Activated CD4-positive, alpha-beta memory T cell treated with anti-CD3 and anti-CD28 coated beads, Interleukin-2, amount 10 ng/mL, durations not matched to agents 7 days and 5 days (primary cell): ENCODE measurements at places on chromosomes 7 and 10. TPM values are rescaled to one million over a fixed set of nuclear protein-coding genes. Genes with fewer than 3 reads are reported as not detected.

DNA sequence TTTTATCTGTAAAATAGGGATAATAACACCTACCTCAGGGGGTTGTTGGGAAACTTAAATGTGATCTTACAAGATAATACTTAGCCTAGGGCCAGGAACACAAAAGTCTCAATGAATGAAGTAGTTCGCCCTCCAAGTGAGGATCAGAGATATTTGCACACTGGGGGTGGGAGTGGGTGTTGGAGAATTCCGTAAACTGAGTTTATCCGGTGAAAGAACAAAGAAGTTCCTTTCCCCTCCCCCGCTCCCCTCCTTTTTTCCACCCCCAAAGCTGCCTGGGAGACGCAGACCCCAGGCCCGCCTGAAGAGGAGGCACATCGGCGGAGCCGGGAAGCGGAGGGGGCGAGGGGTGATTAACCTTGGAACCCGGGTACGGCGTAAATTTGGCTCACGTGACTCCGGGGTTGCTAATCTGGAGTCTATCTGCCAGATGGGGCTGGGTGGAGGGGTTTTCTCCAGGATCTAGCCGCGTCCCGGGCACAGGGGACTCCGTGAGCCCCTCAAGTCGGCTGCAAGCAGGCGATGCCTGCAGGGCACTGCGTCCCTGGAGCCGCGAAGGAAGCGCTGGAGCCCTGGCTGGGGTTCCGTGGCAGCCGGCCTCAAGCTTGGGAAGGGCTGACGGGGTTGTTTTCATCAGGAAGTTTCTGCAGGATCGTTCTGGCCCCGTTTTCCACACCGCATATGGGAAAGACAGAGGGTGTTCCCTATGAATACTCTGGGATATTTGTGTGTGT, 1.4 kb upstream of the PODXL start:
- H3K27ac ChIP-seq: no peak overlapping the region
- H3K27me3 ChIP-seq: peaks cover 52% of the 10 kb centered on the region
- H3K4me3 ChIP-seq: no peak overlapping the region

The TRIL gene
- total RNA-seq: not detected

- DNase-seq: no peak
- peak overlapping the region; percentile 53 for H3K4me3 ChIP-seq
- H3K36me3 ChIP-seq: no peaks in the 10 kb centered on the region
- H3K4me1 ChIP-seq: peaks cover 7% of the 10 kb centered on the region
- peaks cover 39% of the 10 kb centered on the region for H3K27me3 ChIP-seq
These were observed 94.8 kb upstream of the CDK13 start for GRCh38 chr7:39855325-39855674.

The SUGCT gene
- not detected for total RNA-seq

The SUFU gene
- 18.0 TPM for total RNA-seq

DNA sequence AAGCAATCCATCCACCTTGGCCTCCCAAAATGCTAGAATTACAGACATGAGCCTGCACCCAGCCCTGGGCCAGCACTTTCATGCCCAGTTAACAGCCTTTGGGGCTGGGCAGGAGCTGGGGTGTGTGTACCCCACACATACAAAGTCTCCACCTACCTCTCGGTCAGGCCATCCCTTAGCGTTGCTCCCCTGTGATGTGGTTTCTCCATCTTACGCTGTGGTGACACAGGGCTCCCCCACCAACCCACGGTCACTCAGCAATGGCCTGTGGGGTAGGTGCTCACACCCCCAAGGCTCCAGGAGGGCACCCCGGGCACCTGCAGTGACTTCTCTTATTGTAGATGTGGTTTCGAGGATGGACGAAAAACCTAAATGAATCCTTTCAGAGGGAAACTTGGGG, 58.8 kb downstream of the ASB13 start:
- no peaks in the 10 kb centered on the region for H3K36me3 ChIP-seq
- no peaks in the 10 kb centered on the region for H3K4me1 ChIP-seq
- peaks cover 5% of the 10 kb centered on the region for H3K27me3 ChIP-seq
- H3K4me3 ChIP-seq: no peak overlapping the region

DNA sequence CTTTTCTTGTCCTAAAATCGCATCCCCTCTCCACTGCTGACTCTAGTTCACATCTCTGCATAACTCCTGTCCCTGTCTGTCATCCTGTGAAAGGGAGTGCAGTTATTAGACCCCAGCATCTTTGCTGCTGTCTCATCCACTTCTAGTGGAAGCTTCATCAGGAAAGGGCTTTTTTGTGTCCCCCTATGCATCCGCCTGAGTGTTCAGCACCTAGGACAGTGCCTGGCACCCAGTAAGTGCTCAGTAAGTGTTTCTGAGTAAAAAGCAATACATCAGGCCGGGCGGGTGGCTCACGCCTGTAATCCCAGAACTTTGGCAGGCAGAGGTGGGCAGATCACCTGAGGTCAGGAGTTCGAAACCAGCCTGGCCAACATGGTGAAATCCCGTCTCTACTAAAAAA, 211.8 kb upstream of the FOXK1 start:
- H3K4me1 ChIP-seq: no peaks in the 10 kb centered on the region
- DNase-seq: no peak
- no peak overlapping the region for H3K4me3 ChIP-seq
- H3K27me3 ChIP-seq: no peaks in the 10 kb centered on the region
- H3K36me3 ChIP-seq: no peaks in the 10 kb centered on the region
- no peak overlapping the region for H3K27ac ChIP-seq

The KIF11 gene
- 79.5 TPM for total RNA-seq

DNA sequence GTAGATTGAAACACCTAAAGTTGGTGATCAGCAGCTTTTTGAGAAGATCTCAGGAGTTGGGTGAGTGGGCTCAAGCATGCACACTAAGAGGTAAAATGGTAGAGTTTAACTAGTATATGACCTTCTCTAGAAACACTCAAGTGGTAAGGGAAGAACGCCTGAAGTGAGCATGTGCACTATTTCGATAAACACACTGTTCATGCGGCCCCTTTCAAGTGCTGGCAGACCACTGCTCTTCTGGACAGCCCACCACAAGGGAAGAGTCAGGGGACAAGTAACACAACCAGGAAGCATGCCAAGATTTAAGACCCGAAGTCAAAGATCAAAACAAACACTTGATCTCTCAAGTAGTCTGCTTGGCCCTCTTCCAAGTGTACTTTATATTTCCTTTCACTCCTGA, 519.5 kb upstream of the ZWINT start:
- H3K27ac ChIP-seq: no peak overlapping the region
- no peak overlapping the region for H3K4me3 ChIP-seq
- no peaks in the 10 kb centered on the region for H3K27me3 ChIP-seq
- no peak for DNase-seq

DNA sequence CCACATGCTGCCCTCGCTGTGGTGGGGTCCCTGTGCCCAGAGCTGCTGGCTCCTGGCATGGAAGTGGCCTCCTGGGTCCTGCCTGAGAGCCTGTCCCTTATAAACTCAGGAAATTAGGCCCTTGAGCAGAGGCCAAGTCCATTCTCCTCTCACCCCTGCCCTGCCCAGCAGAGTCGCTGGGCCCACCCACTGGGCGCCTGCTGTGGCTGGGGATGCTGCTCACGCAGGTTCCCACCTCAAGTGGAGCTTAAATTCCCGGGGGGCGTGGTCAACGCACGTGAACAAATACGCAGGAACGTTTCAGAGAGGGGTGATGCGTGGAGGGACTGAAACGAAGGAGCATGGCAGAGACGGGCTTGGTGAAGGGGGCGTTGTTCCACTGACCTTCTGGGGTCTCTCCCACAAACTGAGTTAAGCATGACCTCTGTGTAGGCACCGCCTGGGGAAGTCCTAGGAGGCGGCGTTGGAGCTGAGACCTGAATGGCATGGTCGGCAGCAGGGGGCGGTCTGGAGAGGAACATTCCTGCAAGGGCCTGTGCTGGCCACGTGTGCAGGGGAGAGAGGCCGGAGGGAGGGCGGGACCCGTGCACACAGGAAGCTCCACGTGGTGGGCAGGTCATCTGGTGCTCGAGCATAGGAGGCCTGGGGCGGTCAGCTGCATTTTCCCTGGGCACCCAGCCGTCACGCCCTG, 27.9 kb downstream of the FAM20C start:
- no peaks in the 10 kb centered on the region for H3K36me3 ChIP-seq
- no peaks in the 10 kb centered on the region for H3K27me3 ChIP-seq
- H3K4me3 ChIP-seq: no peak overlapping the region
- DNase-seq: no peak
- H3K4me1 ChIP-seq: no peaks in the 10 kb centered on the region
